ENCODE measurements at places on chromosomes 12 and 14. TPM values are rescaled to one million over a fixed set of nuclear protein-coding genes. Genes with fewer than 3 reads are reported as not detected.

DNA sequence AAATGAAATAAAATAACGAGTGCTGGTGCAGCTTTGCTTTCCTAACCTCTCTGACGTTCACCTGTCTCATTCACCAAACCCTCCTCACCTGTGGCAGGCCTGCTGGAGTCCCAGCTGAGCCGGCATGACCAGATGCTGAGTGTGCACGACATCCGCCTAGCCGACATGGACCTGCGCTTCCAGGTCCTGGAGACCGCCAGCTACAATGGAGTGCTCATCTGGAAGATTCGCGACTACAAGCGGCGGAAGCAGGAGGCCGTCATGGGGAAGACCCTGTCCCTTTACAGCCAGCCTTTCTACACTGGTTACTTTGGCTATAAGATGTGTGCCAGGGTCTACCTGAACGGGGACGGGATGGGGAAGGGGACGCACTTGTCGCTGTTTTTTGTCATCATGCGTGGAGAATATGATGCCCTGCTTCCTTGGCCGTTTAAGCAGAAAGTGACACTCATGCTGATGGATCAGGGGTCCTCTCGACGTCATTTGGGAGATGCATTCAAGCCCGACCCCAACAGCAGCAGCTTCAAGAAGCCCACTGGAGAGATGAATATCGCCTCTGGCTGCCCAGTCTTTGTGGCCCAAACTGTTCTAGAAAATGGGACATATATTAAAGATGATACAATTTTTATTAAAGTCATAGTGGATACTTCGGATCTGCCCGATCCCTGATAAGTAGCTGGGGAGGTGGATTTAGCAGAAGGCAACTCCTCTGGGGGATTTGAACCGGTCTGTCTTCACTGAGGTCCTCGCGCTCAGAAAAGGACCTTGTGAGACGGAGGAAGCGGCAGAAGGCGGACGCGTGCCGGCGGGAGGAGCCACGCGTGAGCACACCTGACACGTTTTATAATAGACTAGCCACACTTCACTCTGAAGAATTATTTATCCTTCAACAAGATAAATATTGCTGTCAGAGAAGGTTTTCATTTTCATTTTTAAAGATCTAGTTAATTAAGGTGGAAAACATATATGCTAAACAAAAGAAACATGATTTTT, 17.1 kb upstream of the AMN start:
- no peaks in the 10 kb centered on the region for H3K27me3 ChIP-seq
- no peak overlapping the region for H3K27ac ChIP-seq
- no peak for DNase-seq

Gene LMO3
- total RNA-seq = 8.8 TPM

- H3K4me1 ChIP-seq = peaks cover 80% of the 10 kb centered on the region
- no peaks in the 10 kb centered on the region for H3K36me3 ChIP-seq
- peak overlapping the region; percentile 25 for H3K27ac ChIP-seq
- no peaks in the 10 kb centered on the region for H3K27me3 ChIP-seq
- H3K4me3 ChIP-seq = no peak overlapping the region
These were observed 75.7 kb downstream of the TSPAN9 start for GRCh38 chr12:3152892-3153291.

Gene NFATC4
- total RNA-seq = 19.1 TPM

DNA sequence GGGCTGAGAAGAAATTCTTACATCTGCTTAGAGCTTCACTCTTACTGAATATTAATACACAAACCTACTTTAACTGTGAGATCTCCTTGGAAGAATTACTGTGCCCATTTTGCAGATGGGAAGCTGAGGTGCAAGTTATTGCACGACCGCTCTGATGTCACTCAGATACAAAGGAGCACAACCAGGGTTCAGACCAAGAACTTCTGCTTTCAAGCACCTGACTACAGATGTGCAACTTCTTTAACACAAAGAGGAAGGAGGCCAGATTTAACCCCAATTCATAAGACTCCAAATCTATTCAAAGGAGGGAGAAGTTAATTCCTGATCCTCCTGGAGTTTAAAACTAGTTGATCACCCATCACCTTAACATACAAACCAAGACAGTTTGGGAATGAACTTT, 232.6 kb downstream of the VRK1 start:
- H3K27ac ChIP-seq = no peak overlapping the region
- no peaks in the 10 kb centered on the region for H3K4me1 ChIP-seq
- no peaks in the 10 kb centered on the region for H3K36me3 ChIP-seq
- no peak overlapping the region for H3K4me3 ChIP-seq
- H3K27me3 ChIP-seq = peaks cover 17% of the 10 kb centered on the region
- no peak for DNase-seq

Gene RNASE9
- total RNA-seq = not detected

DNA sequence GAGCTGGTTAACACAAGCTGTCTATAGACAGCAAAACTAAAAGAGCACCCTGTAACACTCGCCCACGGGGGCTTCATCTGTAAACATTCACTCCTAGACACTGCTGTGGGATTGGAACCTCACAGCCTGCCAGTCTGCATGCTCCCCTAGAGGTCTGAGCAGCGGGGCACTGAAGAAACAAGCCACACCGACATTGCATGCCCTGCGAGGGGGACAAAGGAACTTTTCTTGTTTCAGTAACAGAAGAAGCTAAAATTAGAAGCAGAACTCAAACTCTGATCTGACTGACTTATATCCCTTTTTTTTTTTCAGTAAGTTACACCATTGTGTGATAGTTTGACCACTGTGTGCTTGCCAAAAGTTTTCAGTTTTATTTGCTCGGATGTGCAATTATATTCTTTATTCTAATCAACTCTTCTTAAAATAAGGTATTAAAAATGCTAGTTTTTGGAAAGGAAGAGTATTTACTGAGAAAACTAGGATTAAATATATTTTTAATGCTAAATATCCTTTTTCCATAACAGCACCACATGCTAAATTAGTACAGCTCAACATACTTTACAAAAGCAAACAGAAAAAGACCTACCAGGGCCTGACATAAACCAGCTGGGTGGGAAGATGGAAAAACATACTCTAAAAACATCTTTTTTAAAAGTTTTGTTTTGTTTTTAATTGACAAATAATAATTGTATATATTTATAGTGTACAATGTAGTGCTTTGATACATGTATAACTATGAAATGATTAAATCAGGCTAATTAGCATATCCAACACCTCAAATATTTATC, 100.2 kb downstream of the EPS8 start:
- peak; percentile 15 for DNase-seq
- peak overlapping the region; percentile 33 for H3K4me3 ChIP-seq
- H3K36me3 ChIP-seq = no peaks in the 10 kb centered on the region
- H3K27ac ChIP-seq = peak overlapping the region; percentile 76
- H3K27me3 ChIP-seq = no peaks in the 10 kb centered on the region

Gene TOMM20L
- not detected for total RNA-seq

DNA sequence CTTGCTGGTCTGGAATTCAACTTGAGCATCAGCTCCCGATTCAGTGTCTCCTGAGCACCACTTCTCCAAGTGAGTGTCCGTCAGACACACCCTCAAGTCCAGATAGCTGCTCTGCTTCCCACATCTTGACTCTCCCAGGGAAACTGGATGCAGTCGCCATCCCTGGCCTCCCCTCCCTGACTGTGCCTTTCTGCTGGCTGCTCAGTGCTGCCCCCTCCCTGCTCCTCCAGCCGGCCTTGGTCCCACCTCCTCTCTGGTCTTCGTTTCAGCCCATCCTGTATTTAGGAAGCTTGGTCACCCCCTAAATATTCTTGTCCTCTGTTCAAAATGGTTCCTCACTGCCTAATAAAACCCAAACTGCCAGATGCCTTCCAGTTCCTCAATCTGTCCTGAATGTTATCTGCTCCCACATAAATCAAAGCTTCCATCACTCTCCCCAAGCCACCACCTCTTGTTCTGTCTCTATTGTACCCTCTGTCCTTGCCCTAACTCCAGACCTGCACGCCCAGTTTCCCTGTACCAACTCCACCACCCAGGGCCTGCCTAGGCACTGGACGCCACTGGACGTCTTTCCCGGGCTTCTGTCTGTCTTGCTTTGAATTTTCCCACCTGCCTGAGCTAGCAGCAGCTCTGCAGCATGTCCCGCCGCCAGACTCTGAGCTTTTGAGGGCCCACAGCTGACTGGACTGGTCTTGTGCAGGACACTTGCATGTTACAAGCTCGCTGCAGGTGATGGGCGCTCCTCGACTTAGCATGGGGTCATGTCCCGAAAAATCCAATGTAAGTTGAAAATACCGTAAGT, 33.8 kb downstream of the CCDC92 start:
- H3K27ac ChIP-seq = no peak overlapping the region
- no peaks in the 10 kb centered on the region for H3K27me3 ChIP-seq
- no peaks in the 10 kb centered on the region for H3K4me1 ChIP-seq
- peaks cover 81% of the 10 kb centered on the region for H3K36me3 ChIP-seq
- H3K4me3 ChIP-seq = no peak overlapping the region

Gene TSHR
- total RNA-seq = not detected

DNA sequence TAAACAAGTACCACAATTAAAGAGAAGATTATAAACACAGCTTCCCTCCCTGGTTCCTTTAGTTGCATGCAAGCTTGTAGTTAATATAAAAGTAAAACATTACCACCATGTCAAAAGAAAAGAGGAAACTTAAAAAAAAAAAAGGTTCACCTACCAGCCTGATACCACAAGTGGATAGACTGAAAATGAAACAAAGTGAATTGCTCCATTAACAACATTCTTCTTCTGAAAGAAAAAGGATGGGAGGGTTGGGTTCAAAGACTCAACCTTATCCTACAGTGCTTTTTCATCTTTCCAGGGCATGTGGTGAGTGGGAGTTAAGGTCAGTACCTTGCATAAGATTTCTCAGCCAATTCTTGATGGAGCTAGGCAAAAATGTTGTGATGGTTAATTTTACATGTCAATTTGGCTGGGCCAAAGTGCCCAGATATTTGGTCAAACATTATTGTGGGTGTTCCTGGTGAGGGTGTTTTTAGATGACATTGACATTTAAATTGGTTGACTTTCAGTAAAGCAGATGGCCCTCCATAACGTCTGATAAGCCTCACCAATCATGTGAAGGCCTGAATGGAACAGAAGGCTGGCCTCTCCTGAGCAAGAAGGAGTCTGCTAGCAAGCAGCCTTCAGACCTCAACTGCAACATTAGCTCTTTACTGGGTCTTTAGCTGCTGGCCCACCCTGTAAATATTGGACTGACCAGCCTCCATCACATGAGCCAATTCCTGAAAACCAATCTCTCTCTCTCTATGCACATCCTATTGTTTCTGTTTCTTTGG, 28.8 kb downstream of the VCPKMT start:
- H3K4me3 ChIP-seq = no peak overlapping the region
- H3K36me3 ChIP-seq = peaks cover 10% of the 10 kb centered on the region
- H3K27me3 ChIP-seq = no peaks in the 10 kb centered on the region
- no peak for DNase-seq
- H3K27ac ChIP-seq = no peak overlapping the region

Gene C12orf56
- total RNA-seq = not detected

- H3K27me3 ChIP-seq = no peaks in the 10 kb centered on the region
- peaks cover 3% of the 10 kb centered on the region for H3K4me1 ChIP-seq
- no peaks in the 10 kb centered on the region for H3K36me3 ChIP-seq
- DNase-seq = no peak
- H3K4me3 ChIP-seq = no peak overlapping the region
These were observed 5.3 kb upstream of the LRRC10 start for GRCh38 chr12:69616025-69616424.

Gene KRT6C
- not detected for total RNA-seq

Gene SLC7A8
- 8.8 TPM for total RNA-seq

Gene TAS2R8
- not detected for total RNA-seq

DNA sequence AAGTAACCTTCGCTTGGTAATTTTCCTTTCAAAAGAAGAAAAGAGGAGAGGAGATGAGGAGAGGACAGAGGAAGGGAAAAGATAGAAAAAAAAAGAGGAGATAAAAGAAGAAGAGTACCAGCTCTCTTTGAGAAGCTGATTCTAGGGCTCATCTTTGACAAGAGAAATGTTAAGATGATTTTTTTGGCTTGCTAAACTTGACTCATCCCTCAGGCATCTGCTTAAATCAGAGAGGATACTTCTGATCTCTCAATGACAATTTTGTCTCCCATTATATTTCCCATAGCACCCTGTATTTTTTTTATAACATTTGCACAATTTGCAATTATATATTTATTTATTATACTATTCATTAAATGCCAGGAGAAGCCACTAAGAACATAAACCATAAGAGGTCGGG, 17.1 kb downstream of the SYT1 start:
- no peaks in the 10 kb centered on the region for H3K36me3 ChIP-seq
- H3K4me1 ChIP-seq = no peaks in the 10 kb centered on the region
- no peaks in the 10 kb centered on the region for H3K27me3 ChIP-seq
- no peak for DNase-seq
- no peak overlapping the region for H3K27ac ChIP-seq

GRCh38 chr14:86997271-86997670, 995.7 kb downstream of the GALC start:
- no peak overlapping the region for H3K4me3 ChIP-seq
- no peak overlapping the region for H3K27ac ChIP-seq
- no peaks in the 10 kb centered on the region for H3K36me3 ChIP-seq
- DNase-seq = no peak
- no peaks in the 10 kb centered on the region for H3K27me3 ChIP-seq

Measured in heart left ventricle (tissue), 16 donors.